ENCODE measurements at places on chromosomes 12 and 14.

- no peak for DNase-seq
Measured at GRCh38 chr12:28583701-28584261, 393.5 kb downstream of the CCDC91 start.

GRCh38 chr12:96047229-96048211 is 12.1 kb upstream of the LTA4H start:
- no peak for DNase-seq

- DNase-seq: no peak
Measured at GRCh38 chr12:89695100-89695499, 13.5 kb downstream of the ATP2B1 start.

DNA sequence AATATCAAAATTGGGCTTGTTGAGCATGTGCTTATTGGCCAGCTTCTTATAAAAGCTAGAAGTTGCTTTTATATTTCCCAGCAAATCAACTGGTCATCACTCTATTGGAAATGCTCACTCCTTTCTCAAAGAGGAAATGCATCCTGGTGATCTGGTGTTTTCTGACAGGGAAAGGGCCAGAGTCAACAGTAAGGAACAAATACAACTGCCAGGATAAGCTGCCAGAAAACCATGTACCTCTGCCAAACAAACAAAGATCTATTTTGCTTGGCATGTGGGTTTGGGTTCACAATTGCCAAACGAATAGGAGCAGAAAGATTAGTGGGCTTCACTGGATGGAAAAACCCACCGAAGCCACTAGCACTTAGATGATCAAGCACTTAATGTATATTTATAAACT is 126.9 kb upstream of the PDZRN4 start:
- DNase-seq: no peak

GRCh38 chr12:128737292-128737966 is 86.3 kb downstream of the SLC15A4 start:
- no peak for DNase-seq

- no peak for DNase-seq
Measured at GRCh38 chr12:90229407-90230170, 521.0 kb upstream of the ATP2B1 start.

DNA sequence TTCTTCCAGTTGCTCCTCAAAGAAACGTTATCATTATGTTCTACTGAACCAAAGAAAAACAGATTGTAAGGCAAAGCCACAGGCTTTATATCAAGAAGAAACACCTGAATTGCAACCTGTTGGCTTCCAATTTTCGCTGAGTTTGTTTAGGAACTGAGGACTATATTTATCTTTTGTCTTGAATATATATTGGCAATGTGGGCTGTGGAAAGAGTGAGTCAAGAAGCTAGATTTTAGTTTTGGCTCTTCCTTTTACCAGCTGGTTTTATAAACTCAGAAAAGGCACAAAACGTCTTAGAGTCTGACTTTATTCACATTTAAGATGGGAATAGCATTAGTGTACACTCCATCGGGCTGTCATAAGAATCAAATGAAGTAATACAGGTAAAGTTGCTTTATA is 10.4 kb upstream of the PTHLH start:
- DNase-seq: no peak

GRCh38 chr12:93777254-93777653 is 100.1 kb downstream of the CRADD start:
- DNase-seq: no peak

GRCh38 chr12:116299665-116300328 is 22.3 kb upstream of the MED13L start:
- no peak for DNase-seq

GRCh38 chr12:121514184-121514742 is 66.6 kb downstream of the KDM2B start:
- no peak for DNase-seq

DNA sequence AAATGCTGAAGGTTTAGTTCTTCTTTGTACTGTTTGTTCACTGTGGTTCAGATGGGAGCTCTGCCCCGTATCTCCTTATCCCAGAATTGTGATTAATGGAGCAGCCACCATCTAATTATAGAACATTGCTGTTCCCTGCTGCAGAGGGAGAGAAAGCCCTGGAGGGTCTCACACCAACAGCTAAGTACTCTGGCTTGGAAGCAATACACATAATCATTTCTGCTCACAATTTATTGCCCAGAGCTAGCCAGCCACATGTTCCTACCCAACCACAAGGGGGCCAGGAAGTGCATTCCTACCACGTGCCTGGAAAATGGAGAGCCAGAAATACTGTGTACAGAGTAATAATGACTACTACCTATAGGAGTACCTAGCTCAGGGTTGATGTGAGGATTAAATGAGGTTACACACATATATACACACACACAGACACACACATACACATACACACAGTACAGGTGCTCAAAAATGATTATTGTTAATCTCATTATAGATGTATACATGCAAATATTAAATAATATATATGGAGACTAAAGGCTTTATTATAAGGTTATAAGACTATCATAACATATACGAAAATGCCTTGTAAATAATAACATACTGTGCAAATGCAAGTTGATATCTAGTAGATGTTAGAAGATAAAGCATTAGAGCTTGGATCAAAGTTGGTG is 22.3 kb downstream of the MSRB3 start:
- no peak for DNase-seq

- no peak for DNase-seq
Measured at GRCh38 chr14:96164861-96165490, 39.7 kb upstream of the BDKRB2 start.

- no peak for DNase-seq
Measured at GRCh38 chr12:115394496-115395220, 710.7 kb upstream of the TBX3 start.

All from activated CD4-positive, alpha-beta T cell treated with anti-CD3 and anti-CD28 coated beads, Interleukin-2, amount 50 U/mL, for 24 hours (primary cell).